ENCODE measurements at places on chromosomes 3 and 15.

GRCh38 chr15:83306561-83306960 lies 22.1 kb upstream of the BNC1 start:
- no peak for DNase-seq

GRCh38 chr3:190741788-190742187 lies 120.7 kb downstream of the GMNC start:
- DNase-seq: no peak

- DNase-seq: no peak
Observed at GRCh38 chr3:76859596-76859995, 180.3 kb upstream of the ROBO2 start.

DNA sequence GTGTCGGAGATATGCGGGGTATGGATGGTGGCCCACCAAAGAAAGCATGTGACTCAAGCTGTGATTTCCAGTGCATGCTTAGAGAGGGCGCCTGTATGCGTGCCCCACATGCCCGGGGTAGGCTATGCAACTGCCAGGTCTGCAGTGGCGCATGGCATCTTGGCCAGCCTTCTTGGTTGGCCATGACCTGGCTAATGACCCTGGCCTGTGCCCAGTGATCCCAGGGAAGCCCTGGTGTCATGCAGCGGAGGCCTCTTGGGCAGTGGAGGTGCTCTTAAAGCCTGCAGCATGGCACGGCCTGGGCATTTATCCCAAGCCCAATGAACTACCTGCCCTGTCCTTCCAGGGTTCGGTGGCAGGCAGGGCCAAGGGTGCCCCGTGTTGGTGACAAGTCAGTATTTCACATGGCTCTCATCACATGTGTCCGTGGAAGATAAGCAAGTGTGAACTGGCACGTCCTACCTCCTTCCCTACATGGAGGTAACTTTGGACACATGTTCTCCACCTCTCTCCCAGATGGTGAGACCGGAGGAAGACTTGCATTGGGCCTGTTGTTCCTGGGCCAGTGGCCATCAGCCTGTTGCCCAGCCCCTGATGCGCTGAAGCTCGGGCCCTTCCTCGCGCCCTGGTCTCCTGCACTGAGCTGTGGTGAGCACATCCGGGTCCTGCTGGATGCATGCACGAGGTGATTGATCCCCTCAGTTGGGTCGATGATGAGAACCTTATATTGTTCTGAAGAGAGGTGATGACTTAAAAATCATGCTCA lies 192.0 kb downstream of the UBE3A start:
- no peak for DNase-seq

DNA sequence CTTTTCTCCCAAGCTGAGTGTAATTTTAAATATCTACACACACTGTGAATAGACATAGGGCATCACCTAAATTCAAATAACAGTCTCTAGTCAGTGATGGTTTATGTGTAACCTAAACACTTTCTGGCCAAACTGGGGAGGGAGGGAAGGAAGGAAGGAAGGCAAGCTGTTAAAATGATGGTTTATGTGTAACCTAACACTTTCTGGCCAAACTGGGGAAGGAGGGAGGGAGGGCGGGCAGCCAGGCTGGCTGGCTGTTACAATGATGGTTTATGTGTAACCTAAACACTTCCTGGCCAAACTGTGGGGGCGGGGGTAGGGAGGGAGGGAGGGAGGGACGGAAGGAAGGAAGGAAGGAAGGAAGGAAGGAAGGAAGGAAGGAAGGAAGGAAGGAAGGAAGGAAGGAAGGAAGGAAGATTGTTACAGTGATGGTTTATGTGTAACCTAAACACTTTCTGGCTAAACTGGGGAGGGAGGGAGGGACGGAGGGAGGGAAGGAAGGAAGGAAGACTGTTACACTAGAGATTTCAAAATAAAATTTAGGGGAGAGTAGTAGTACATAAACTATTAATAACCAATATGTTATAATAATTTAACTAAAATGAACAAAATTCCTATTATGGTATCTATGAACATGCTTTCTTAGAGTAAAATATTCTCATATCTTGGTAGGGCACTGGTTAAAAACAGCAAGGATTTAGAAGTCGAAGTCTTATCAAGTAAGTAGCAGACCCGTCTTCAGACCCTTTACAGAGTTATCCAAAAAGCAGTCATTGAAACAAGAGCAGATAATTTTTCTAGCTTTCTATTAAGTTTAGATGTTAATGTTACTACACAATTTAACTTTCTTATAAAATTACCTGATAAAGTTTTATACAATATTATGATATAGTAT lies 148.1 kb downstream of the LMLN start:
- DNase-seq: no peak

GRCh38 chr3:139481116-139481515 lies 4.8 kb upstream of the RBP2 start:
- no peak for DNase-seq

DNA sequence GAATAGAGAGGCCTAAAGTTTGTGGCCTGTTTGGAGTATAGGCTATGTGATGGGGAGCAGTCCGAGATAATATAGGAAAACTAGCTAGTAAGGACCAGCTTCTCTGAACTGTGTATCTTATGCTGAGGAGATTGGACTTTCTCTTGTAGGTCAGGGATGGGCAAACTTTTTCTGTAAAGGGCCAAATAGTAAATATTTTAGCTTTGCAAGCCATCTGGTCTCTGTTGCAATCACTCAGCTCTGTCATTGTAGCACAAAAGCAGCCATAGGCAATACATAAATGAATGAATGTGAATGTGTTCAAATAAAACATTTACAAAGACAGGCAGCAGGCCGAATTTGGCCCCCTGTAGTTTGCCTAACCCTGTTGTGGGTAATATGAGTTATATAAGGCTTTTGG lies 24.5 kb downstream of the TMOD3 start:
- no peak for DNase-seq

DNA sequence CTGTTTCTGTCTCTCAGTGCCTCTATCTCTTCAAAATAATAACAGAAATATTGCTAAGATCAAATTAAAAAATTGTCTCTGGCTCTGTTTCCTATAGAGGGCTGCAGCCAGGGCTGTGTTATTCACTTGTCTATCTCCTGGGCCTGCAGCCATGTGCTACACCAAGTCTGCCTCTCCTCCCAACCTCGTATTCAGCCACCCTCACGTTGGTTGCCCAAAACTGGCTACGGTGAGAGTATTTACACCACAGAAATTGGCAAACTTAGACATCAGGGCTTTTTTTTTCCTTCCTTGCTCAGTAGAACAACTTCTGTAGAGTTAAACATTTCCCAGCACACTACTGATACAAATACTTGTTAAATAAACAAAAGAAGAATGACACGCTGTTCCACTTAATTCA lies 320.9 kb upstream of the ICE2 start:
- DNase-seq: no peak

- DNase-seq: no peak
Observed at GRCh38 chr3:99674086-99674789, 35.8 kb downstream of the COL8A1 start.

DNA sequence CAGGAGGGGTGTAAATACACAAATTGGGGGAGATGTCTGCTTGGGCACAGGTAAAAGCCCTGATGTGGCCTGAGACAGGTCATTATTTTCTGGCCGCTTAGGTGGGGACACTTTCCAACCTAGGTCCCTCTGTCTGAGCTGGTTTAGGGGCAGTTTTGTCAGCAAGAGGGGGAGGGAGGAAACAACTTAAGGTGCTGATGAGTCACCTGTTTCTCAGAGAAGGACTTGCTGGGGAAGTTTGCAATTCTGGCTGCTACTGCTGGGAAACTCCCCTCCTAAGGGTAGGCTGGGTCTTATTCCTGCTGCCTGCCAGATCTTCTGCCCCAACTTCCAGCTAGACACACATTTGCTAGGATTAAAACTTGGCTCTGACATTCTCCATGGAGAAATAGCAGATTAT lies 4.8 kb upstream of the RHOV start:
- DNase-seq: no peak

DNA sequence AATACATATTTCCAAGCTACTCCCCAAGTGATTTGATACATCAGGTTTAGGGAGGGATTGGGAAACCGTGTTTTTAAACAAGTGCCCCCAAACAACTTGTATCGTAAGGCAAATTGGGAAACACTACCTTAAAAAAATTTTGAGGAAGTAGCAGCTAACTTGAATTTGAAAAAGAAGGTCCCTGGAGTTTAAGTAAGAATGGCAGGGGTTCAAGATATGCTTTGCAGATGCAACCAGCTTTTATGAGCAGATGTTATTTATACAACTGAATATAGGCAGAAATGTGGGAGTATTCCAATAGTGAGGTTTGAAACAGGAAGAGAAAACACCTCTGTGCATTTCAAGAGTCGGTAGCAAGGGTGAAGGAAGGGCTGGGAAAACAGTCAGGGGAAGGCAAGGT lies 139.6 kb downstream of the IL20RB start:
- no peak for DNase-seq

DNA sequence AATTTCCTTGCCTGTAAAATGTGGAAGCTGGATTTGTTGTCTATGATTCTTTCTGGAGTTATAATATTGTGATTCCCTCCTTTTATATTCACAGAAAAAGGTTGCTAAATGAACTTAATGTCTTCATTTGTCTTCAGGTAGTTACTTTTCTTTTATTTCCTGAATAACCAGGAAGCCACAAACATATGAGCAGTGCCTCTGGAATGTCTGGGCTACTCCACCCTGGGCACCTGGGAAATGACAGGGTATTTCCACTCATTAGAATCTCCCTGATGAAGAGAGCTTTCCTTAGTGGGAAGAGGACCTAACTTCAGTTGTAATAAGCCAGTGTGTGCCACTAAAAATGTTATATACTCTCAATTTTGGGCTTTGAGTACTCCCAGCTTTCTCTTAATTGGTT lies 3.8 kb upstream of the SLMAP start:
- no peak for DNase-seq

DNA sequence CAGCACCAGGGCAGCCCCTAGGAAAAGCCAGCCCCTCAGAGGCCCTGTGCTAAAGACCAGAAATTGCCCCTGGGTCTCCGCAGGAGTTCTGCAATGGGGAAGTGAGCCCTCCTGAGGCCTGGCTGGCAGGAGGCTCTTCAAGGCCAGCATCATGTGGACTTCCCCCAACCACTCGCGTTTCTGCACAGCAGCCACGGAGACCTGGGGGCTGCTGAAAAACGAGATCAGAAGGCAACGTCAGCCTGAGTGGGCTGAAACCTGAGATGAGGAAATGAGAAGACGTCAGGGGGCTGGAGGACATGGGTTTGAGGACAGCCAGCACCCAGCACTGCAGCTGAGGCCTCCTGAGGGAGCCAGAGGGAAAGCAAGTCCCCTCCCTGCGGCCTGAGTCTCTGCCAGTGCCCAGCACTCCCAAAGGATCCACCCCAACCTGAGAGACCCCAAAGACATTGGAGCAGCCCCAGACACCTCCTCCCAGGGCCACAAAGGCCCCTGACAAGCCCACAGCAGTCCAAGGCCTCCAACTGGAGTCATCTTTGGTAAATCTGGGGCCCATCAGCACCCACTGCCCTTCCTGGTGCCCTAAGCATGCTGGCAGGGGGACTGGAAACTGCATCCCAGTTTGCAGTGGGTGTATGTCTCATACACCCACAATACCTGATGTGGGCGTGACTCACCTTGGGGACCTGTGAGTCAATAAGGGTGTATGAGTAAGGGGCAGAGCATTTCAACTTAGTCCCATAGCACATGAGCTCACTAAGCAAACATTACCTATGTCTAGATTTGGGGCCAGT lies 29.2 kb upstream of the CYP11A1 start:
- DNase-seq: no peak

DNA sequence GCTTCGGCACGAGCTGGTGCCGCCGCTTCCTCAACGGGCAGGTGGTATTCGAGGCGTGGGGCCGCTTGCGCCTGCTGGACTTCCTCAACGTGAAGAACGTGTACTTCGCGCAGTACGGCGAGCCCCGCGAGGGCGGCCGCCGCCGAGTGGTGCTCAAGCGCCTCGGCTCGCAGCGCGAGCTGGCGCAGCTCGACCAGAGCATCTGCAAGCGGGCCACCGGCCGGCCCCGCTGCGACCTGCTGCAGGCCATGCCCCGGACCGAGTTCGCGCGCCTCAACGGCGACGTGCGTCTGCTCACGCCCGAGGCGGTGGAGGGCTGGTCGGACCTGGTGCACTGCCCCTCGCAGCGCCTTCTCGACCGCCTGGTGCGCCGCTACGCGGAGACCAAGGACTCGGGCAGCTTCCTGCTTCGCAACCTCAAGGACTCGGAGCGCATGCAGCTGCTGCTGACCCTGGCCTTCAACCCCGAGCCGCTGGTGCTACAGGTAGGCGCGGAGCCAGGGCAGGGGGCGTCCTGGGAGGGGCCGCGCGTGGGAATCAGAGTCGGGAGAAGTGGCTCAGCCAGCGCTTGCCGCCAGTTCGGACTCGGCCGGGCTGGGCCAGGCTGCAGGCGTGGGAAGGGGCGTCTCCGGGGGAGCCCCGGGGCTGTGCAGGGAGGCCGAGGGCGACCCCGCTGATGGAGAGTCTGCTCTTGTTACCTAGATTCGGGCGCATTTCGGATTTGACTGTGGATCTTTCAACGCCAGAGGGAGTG lies 1.1 kb downstream of the DIPK2A start:
- peak; percentile 74 for DNase-seq

GRCh38 chr3:188133646-188134045 lies 20.3 kb upstream of the LPP start:
- DNase-seq: no peak

DNA sequence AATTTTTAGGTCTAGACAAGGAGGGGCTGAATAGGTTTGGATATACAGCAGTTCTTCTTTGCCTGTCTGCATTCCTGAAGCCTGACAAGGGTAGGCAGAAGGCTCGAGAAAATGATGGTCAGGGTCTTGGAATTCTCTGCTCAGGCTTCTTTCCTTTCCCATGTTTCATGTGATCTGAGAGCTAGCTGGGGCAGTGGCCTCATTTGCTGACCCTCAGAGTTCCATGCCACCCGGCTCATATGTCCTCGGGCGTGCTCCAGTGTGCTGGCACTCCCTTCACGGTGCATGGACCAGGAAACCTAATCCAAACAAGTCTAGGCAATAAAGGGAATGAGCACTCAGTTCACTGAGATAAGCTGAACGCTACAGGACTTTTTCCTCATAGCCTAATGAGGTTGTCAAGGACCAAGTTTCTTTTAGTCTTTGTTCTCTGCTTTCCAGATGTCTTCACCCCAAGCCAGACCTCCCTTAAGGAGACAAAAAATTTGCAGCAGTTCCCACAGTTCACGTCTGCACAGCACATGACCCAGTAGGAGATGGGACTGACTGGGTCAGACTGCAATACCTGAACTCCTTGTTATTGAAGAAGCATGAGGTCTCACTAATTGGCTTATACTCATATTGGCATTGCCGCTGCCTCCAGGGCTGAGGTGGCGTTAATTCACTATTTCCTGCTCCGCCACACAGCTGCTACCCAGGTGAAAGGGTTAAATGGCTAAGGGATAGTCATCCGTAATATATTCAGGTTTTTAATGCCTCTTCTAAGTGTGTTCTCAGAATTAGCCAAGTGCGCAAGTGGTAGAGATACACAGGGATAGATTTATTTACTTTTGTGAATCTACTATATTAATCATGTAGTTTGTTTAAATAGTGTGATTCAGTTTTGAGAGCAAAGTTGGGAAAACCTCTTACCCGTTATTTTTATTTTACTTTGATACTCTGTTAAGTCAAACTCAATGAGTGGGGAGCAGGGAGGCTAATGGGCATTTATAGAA lies 15.3 kb upstream of the RTP4 start:
- DNase-seq: no peak

GRCh38 chr15:71626596-71627088 lies 183.7 kb upstream of the NR2E3 start:
- DNase-seq: no peak

All from thymus (tissue), 14 donors.